ENCODE measurements at places on chromosomes 12 and 14.
A peak's percentile ranks its signal among the peaks of the same experiment; 100 is the strongest.

DNA sequence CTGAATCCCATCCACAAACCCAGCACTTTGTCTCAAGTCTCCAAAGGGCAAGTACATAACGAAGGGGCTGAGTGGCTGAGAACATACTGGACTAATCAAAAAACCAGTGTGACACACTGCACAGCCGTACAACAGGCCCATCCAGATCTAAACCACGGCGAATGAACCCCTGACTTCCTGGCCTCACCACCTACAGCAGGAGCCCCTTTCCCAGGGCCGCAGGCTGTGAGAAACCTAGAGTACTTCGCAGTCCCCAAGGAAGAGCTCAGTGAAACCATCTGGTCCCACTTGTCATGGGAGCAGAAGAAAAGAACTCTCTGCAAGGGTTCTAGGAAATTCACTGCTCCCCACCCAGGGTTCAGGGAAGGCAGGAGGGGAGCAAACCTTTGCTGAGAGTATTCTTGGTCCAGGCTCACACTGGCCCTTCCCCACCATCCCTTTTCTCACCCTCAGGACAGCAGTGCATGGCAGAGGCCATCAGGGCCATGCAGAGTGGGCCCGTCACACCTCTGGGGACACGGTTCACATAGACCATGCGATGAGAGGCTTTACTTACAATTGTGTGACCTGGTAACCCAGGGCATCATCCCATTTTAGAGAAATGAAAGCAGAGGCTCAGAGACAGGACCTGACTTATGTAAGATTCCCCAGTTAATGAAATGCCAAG is 192.8 kb downstream of the BCL11B start:
- no peak for DNase-seq

DNA sequence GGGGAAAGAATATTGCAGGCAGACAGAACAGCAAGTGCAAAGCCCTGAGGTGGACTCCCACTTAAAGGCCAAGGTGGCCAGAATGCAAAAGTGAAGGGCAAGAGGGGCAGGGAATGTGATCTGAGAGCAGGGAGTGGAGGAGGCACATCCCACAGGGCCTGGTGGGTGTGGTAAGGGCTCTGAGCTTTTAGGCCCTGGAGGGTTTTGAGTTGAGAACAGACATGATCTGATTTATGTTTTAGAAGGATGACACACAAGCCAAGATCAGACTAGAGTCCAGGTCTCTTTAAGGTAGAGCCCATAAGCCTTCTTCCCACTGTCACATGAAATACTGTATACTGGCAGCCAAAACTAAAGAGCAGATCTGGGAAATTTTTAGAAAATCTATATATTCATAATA is 162.5 kb downstream of the SLC38A4 start:
- no peak for DNase-seq

DNA sequence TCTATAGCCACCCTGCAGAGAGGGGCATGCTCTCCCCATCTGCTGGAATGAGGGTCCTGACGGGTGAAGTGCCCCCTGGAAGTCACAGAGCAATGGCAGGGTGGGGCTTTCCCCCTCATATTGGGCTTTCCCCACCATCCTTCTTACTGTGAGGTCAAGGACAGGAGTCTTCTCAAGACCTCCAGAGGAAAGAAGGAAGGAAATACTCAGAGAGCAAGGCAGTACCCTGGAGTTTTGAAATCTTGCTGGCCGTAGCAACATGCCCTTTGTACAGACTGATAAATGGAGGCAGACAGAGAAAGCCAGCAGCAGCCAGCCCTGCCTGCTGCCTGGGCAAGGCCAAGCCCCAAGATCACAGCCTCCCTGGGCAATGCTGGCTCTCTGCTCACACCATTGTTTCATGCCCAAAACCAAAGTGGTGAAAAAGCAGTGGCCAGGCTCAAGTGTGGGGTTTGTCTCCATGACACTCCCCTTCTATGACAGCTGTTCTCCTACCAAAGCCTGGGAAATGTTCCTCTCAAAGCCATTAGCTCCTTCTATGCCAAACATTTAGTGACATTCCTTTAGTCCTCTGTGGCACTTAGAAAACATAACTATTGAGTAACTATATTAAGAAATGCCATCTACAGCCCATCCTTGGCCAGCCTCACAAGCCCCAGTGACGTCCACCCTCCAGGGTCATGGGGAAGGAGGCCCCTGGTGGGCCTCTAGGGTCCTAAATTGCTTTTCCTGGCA is 13.2 kb upstream of the ITPK1 start:
- DNase-seq: no peak

- no peak for DNase-seq
These were observed 33.1 kb downstream of the FERMT2 start for GRCh38 chr14:52917735-52918134.

DNA sequence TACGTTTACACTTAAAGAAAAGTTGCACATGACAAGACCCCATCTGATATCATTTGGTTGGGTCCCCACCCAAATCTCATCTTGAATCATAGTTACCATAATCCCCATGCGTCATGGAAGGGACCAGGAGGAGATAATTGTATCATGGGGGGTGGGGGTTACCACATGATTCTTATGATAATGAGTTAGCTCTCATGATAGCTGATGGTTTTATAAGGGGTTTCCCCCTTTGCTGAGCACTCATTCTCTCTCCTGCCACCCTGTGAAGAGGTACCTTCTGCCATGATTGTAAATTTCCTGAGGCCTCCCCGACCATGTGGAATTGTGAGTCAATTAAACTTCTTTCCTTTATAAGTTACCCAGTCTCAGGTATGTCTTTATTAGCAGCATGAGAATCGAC is 60.3 kb downstream of the PHLDA1 start:
- no peak for DNase-seq

GRCh38 chr14:68668028-68668427 is 124.8 kb downstream of the ZFP36L1 start:
- no peak for DNase-seq

- no peak for DNase-seq
These were observed 26.5 kb upstream of the CORO1C start for GRCh38 chr12:108757856-108758255.

DNA sequence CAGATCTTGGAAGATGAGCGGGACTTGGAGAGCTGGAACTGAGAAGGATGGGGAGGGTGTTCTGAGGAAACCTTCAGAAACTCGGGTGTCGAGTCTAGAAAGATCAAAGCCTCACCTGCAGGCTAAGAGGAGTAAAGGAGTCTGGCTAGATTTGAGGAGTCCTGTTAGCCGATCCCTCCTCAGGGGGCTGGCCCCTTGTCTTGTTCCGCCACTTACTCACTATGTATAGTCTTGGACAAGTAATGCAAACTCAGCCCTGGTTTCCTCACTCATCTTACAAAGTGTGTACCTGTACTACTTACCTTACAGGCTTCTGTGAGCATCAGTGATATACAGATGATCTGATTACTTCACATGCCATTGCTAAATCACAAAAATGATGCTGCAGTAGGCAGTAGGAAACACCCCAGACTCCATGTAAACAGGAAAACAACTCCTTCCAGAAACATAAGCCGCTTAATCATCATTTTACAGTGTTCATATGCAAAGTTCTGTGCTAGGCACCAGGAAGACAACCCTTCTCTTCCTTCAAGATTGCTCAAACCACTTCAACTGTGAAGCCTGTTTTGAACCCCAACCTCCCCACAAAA is 2.0 kb upstream of the SPTLC2 start:
- no peak for DNase-seq

DNA sequence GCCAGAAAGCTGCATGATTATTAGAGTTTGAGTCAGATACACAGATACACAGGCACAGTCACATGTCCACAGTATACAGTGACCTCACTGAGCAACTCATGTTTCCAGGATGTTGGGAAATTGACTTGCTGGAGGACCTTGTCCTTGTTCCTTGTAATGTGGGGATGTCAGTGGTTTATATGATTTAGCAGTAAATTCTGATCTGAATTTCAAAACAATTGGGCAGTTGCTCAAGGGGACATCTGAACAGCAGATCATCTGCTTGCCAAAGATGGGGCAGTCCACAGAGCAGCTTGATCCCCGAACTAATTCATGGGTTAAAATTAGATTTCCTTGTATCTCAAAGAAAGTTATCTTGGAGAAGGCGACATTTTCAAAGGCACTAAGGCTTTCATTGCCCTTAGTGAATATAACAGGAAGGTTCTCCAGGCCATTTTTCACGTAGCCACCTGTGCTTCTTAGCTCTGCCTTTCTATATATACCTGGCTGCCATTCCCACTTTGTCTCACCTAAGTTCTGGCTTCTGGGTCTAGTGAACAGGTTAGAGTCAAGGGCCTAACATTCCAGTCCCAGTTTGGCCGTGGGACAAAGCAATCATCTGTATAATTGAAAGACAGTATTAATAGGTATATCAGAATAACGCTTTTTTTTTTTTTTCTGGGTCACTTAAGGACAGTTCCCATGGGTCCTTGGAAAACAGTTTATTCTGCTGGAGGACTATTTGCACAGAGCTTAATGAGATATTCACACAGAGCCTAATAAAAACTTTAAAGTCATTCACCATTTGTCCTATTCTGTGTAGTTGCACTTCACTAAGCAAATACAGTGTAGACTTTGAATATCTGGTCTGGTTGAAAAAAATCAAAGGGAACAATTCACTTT is 64.9 kb upstream of the STRN3 start:
- no peak for DNase-seq

DNA sequence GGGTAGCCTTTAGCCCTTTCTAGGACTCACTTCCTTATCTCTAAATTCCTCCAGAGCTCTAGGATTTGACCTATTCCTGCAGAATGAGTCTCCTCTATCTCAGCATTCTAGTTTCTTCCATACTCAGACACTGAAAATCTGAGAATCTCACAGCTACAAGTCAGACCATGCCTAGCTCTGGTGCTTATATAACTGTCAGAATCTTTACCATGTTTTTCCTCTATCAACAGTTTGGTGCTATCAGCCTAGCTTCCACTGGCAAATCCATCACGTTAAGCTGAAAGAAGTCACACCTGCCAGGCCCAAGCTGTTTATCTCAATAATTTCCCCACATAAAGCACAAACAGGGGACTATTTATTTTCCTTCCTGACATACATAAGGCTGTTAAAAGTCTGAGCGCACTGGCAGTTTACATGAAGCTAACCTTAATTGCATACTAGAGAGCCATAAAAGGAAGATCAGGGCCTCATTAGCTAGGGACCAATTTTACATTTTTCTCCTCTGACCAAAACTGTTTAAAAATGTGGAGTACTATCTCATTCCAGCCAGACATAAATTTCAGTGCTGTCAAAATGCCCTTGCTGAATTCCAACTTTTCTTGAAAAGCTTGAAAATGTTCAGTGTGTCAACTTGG is 270.5 kb downstream of the C12orf75 start:
- no peak for DNase-seq

DNA sequence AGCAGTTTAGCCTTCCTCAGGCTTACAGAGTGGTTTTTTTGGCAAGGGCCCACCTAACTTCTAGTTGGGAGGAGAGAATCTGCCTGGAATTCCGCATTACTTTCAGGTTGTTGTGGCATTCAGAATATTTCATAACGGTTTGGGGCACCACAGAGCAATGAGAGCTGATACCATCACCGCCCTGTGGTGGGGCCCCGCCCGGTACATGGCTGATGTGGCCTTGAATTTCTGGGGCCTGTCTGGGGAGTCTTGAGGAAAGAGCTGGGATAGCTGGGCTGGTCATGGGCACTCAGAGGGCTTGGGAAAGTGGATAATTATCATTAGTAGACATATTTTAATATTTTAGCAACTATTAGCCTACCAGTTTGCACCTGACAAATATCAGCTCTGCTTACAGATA is 4.2 kb downstream of the TESPA1 start:
- no peak for DNase-seq

GRCh38 chr14:21099596-21099985 is 1.1 kb upstream of the ZNF219 start:
- DNase-seq: no peak

DNA sequence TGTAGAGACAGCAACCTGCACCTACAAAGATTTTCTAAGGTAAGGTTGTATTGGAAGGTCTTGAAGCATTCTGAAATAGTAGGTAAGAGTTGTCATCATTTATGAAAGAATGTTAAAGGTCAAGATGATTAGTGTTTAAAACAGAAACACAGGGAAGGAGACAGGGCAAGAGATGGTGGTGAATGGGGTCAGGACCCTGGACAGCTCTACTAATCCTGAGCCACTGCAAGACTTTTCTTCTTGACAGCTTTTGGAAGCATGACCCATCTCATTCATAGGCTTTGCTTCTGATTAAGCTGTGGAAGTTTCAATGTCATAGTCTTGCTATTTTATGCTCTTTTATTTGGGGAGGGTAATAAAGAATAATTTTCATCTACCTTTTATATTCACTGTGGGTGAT is 75.5 kb upstream of the CAND1 start:
- no peak for DNase-seq

GRCh38 chr14:67583711-67584644 is 16.1 kb downstream of the PIGH start:
- DNase-seq: peak; percentile 56

GRCh38 chr14:104515059-104515810 is 64.3 kb upstream of the C14orf180 start:
- DNase-seq: no peak

GRCh38 chr12:69073035-69073434 is 140.1 kb upstream of the CPM start:
- DNase-seq: no peak

GRCh38 chr14:86296173-86296572 is 766.2 kb downstream of the FLRT2 start:
- peak; percentile 88 for DNase-seq

DNA sequence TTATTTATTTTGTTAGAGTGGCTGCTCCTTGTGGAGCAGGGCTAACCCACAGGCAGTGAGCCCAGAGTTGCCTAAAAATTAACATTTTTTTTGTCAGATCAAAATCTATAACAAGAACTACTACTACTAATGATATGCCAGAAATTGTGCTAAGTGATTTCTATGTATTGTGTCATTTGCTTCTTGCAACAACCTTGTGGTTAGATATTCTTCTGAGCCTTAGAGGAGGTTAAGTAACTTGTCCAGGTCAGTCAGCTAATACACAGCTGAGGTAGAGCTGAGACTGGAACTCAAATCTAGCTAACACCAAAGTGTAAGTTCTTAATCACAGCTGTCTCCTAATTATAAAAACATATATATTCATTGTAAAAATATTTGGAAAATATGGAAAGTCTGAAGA is 29.8 kb downstream of the CFL2 start:
- DNase-seq: no peak

- no peak for DNase-seq
These were observed 156.5 kb upstream of the PLEKHG7 start for GRCh38 chr12:92546259-92546634.

Measured in NCI-H1092 (cell line).